ENCODE measurements at places on chromosomes 2 and 18.

- DNase-seq: no peak
Measured at GRCh38 chr2:53576166-53576565, 191.4 kb upstream of the CHAC2 start.

DNA sequence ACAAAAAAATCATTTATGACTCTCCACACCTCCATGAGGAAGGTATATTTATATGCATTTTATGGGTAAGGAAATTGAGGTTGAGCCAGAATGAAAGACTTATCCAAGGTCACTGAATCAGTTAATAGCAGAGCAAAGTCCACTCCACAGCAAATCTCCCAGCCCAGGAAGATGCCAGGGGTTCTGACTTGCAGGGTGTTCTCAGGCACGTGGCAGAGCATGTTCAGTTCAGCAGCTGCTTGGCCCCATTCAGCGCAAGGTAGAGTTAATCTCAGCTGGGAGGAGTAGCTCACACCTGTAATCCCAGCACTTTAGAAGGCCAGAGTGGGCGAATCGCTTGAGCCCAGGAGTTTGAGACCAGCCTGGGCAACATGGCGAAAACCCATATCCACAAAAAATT lies 17.8 kb upstream of the DGKD start:
- no peak for DNase-seq

DNA sequence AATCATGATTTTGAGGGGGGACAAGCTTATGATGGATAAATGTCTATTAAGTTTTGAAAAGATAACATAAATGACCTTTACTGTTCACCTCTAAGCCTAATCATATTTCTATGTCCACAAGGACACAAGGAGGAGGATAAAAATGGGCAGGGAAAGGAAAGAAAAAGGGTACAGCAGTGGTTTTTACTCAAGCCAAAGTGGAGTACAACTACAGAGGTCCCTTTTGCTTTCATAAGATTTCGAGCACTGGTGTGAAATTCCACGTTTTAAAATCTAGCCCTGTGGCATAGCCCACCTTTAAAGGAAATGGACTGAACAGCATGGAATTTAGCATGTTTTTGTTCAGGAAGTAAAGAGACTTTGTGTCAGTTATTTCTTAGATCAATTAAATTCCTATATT lies 19.2 kb downstream of the FN1 start:
- DNase-seq: no peak

GRCh38 chr18:49560624-49561288 lies 1.1 kb upstream of the LIPG start:
- DNase-seq: no peak

DNA sequence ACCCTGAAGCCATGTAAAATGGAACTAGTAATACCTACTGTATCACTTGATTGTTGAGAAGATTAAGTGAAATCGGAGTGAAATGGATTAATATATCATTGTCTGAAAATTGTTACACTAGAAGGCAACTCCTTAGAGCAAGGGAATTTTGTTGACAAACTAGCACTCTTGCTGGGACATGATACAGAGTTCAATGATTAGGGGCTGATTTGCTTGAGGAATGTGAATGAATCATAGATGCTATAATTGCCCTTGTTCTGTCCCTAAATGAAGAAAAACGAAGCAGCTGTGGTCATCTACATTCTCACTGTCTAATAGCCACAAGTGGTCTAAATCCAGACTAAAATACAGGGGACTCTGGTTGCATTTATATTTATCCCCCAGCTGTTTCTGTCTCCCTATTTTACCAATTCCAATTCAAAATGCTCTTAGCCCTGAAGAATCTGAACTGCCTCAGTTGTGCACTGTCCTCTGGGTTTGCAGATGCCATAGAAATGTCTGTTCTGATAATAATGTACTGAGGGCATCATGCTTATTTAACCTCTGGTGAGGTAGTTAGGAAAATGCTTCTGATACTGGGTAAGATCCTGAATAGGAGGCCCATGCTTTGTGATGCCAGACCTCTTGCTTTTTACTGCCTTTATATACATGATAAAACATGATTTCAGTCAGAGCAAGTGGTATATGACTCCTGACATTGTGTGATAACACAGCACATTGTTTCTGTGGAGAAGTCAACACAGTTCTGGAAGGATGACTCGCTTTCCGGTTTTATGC lies 382.1 kb downstream of the NRXN1 start:
- no peak for DNase-seq
